ENCODE measurements at places on chromosomes 1 and 21.

DNA sequence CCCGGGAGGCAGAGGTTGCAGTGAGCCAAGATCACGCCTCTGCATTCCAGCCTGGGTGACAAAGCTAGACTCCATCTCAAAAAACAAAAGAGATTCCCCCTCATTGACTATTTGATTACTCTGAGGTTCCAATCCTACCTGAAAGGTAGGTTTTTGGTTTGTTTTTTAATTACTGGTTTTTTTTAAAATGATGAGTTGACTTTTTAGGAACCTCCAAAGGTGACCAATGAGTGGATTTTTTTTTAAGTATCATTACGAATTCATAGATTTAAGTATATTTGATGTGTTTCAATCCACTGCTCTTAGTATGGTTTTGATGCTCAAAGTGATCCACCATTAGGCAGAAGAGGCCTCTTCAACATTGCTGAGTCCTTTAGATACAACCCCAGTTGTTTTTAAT is 47.9 kb upstream of the LAX1 start:
- DNase-seq = no peak

DNA sequence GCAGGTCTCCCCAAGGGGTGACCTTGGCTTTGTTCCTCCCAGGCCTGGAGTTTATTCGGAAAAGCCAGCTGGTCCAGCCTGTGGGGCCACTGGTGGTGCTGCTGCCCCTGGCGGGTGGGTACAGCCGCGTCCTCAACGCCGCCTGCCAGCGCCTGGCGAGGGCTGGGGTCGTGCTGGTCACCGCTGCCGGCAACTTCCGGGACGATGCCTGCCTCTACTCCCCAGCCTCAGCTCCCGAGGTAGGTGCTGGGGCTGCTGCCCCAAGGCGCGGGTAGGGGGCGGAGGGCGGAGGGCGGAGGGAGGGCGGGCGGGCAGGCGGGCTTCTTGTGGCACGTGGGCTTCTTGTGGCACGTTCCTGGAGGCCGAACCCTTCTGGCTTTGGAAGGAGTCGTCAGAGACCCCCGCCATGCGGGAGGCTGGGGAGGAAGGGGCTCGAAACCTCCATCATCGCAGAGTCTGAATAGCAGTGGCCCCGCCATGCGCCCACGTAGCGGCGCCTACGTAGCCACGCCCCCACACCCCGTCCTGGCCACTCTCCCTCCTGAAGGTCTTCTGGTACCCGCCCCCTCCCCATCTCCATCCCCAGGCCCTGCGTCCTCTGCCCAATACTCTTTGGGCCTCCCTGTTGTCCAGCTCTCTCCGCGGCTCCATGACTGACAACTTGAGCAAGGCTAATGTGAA is 16.7 kb downstream of the PCSK9 start:
- no peak for DNase-seq

DNA sequence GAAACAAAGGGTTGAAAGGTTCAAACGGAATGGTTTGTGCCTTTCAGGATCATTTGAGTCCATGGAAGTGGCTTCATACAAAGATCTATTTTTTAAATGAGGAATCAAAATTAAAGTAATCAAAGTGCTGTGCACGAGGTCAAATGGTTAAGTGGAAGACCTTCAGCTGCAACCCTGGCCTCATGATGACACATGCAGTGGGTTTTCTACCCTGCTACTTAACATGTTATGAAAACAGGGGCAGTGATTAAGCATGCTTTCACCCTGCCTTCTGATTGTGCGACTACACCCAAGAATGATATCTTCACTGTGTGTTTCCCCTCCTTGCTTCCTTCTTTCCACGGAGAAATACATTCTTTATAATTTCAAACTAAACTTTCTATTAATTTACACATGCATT is 604.2 kb downstream of the LRRIQ3 start:
- no peak for DNase-seq

DNA sequence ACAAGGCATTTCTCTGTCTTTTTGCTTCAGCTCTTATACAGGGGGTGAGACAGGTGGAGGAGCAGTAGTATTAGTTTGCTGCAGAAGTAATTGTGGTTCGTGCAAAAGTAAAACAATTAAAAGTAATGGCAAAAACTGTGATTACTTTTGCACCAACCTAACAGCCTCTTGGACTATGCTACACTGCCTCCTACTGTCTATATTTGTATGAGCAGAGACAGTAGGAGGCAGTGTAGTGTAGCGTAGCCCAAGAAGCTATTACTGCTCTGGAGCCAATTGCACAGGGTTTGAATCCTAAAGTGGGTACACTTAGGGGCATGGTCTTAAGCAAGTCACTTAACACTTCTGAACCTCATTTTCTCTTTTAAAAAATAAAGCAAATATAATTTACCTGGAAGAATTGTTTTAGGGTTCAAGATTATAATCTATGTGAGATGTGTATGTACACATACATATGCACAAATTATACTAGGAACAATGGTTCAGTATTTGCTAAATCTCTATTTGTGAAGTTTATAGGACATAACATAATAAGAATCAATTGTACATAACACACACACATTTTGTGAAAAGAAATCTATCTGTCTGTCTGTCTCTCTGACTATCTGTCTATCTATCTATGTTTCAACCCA is 103.8 kb downstream of the BRINP3 start:
- DNase-seq = no peak

DNA sequence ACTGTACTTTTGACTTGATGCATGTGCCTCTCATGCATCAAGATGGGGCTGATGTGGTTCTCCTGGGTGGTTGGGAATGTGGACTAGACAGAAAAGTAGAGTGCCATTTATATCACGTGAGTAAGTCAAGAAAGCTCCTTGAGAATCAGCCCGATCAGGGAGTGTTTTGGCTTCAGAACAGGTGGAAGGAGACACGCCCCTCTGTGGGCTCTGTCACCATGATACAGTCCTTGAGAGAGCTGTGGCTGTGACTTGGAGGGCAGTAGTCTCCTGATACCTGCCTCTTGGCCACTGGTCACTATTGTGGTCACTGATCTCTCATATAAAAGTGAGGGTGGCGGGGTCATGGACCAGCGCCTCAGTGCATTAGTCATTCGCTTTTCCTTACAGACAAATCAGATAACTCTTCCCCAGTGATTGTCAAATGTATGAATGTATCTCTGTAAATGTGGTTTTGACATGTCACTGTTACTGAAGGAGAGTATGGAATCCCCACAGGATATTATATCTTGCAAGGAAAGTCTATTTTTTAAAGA is 8.9 kb upstream of the C4BPB start:
- no peak for DNase-seq

- no peak for DNase-seq
These were observed 26.3 kb downstream of the LRRC52 start for GRCh38 chr1:165570078-165570477.

GRCh38 chr1:186409091-186409490 is 33.5 kb downstream of the ODR4 start:
- no peak for DNase-seq

- peak; percentile 77 for DNase-seq
These were observed 16.9 kb downstream of the TCEANC2 start for GRCh38 chr1:54070171-54070837.

- DNase-seq = no peak
These were observed 260.0 kb upstream of the AJAP1 start for GRCh38 chr1:4394366-4394765.

DNA sequence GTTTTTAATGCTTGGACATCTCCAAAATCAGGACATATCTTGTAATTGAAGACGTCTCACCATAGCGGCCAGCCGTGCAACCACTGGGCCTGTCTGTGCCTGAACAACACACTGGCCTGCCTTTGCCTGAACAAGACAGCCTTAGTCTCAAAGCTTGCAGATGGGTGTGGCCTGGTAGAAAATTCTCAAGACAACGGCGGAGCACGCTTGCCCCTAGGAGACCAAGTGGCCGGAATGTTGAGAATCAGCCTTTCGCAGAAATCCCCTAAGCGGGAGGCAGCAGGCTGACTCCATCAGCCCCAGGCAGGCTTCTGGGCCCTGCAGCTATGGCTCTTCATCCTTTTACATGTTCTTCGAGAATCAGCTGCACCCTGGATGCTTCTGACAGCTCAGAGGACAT is 98.0 kb upstream of the C1orf174 start:
- no peak for DNase-seq

DNA sequence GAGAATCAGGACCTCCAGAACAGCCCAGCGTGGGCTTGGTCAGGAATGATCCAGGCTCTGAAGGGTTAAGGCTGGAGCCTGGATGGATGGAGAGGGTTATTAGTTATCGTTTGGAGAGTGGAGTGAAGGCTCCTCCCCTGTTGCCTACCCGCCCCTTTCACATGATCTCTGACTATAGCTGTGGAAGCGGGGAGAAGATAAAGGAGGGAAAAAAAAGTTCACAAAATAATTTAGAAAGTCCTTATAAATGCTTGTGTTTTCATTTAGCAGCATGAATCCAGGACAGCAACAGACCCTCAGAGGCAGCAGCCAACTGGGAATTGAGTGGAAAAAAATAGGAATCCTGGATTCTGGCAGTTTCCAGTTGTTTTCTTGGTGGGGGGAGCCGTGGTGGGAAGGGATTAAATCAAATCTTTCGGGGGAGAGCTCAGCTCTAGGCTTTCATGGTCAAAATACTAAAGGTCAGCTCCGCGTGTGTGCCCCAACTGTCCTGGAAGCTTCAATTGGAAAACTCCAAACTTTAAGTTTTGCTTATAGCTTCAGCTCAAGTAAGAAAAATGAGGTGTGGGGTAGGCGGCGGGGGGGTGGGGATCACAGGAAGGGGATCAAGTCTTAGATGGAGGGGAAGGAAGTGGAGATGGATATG is 595 bp upstream of the DDR2 start:
- DNase-seq = no peak

- no peak for DNase-seq
These were observed 262.6 kb downstream of the SIPA1L2 start for GRCh38 chr1:232367293-232367692.

GRCh38 chr1:18948048-18948912 is 8.2 kb downstream of the IFFO2 start:
- no peak for DNase-seq

- DNase-seq = no peak
These were observed 78.0 kb downstream of the STUM start for GRCh38 chr1:226626577-226626956.

DNA sequence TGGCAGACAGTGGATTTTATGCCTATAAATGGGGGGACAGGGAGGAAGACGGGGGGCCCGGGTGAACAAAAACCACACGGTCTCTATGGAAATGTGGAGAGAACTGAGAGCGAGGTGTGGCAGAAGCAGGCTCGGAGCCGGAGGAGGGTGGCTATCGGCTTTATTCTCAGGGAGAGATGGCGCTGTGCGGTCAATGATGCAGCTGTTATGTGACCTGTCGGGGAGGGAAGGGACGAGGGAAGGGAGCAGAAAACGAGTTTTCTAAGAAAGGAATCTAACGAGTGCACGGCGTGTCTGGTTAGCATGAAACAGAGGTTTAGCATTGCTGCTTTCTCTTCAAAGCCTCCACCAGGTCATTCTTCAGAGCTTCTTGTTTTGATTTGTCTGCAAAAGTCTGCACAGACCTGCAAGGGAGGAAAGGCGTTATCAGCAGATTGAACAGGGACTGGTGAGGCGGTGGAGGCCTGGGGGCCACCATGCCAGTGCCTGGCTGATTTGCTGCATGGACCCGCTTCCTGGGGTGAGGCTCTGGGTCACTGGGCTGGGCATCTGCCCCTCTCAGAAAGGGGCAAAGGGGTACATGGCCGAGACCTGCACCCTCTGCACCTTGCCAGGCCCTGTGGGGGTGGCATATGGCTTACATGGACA is 27.2 kb downstream of the SLC66A1 start:
- DNase-seq = peak; percentile 14

- DNase-seq = no peak
These were observed 607.3 kb downstream of the NCAM2 start for GRCh38 chr21:21605521-21605920.

- peak; percentile 31 for DNase-seq
These were observed 612.8 kb downstream of the LMO4 start for GRCh38 chr1:87941337-87941946.

DNA sequence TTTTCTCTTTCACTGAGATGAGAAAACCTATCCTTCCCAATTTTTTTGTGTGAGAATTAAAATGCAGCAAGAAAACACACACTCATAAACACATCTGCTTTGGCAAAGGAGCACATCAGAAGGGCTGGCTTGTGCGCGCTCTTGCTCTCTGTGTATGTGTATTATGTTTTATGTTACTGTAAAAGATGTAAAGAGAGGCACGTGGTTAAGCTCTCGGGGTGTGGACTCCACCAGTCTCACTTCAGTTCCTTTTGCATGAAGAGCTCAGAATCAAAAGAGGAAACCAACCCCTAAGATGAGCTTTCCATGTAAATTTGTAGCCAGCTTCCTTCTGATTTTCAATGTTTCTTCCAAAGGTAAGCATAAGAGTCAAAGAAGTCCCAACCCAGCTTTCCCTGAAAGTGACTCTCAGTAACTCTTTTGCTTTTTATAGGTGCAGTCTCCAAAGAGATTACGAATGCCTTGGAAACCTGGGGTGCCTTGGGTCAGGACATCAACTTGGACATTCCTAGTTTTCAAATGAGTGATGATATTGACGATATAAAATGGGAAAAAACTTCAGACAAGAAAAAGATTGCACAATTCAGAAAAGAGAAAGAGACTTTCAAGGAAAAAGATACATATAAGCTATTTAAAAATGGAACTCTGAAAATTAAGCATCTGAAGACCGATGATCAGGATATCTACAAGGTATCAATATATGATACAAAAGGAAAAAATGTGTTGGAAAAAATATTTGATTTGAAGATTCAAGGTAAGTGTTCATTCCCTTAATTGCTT is at the start of gene CD2:
CD2 (plus strand) TSS at position 233 of the 780 bp plus-strand sequence; CDS start at position 296, 63 bp downstream.
- DNase-seq = no peak

- DNase-seq = peak; percentile 16
These were observed 31.4 kb upstream of the OLIG2 start for GRCh38 chr21:32994305-32994704.

DNA sequence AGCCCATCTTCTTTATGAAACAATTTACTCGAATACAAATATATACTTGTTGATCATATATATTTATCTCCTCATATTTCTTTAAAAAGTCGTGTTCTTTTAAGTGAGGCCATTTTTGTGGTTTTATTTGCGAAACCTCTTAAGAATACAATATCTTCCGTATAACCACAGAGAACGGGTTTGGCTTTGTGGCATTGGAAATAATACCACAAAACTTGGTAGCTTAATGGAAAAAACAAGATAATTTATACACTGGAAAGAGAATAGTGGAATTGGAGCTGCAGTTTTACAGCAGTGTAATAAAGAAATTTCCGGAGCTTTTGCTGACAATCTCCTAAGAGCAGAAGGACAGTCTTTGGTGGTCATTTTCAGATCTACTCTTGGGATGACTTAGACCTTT is 29.4 kb downstream of the PTGFR start:
- no peak for DNase-seq

- DNase-seq = no peak
These were observed 8.7 kb upstream of the ZNF362 start for GRCh38 chr1:33247545-33247944.

DNA sequence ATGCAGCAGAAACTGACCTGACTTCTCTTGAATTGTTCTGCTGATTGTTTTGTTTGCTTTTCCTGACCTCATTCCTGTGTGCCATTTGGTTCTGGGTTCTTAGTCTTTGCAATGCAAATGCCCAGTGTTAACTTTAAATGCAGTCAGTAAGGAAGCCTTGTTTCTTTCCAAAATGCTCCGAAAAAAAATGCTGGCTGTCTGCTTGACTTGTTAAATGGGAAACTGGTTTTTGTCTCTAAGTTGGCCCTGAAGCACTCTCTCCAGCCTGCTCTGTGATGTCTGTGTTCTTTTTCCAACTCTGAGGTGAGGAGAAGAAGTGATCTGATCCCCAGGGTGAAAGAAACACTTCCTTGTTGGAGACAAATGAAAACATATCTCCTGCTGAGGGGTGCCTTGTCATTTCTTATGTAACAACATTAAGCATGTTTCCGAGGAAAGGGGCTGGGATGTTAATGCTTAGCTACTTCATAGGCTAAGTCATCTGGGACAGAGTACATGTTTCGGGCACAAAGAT is 256.3 kb upstream of the ADGRL4 start:
- no peak for DNase-seq
